ENCODE measurements at places on chromosomes 7 and 10. TPM values are rescaled to one million over a fixed set of nuclear protein-coding genes. Genes with fewer than 3 reads are reported as not detected.

- DNase-seq = no peak
- H3K27me3 ChIP-seq = no peaks in the 10 kb centered on the region
- no peak overlapping the region for H3K4me3 ChIP-seq
- H3K36me3 ChIP-seq = no peaks in the 10 kb centered on the region
These were observed 600.1 kb upstream of the AUTS2 start for GRCh38 chr7:68998136-68998535.

- no peaks in the 10 kb centered on the region for H3K36me3 ChIP-seq
- H3K4me3 ChIP-seq = no peak overlapping the region
- no peaks in the 10 kb centered on the region for H3K4me1 ChIP-seq
These were observed 155.2 kb upstream of the GNAI1 start for GRCh38 chr7:79979437-79979836.

DNA sequence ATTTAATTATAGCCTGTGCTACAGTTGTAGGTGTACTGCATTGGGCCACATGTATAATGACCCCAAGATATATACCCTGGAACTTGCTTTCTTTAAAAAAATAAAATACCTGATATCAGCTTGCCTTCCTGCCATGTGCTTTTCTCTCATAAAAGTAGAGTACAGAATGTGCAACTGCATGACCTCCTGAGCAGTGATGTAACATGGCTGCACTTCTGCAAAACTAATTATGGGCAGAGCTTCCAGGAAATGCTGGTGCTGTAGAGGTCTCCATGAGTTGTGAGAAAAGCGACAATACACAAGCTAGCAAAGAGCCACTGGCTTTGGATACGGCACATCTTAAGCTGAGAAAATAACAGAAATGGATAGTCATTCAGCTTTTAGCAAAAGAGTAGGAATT lies 6.5 kb upstream of the ERLIN1 start:
- no peaks in the 10 kb centered on the region for H3K27me3 ChIP-seq
- peaks cover 55% of the 10 kb centered on the region for H3K36me3 ChIP-seq
- no peak for DNase-seq
- no peak overlapping the region for H3K4me3 ChIP-seq
- no peaks in the 10 kb centered on the region for H3K4me1 ChIP-seq

- no peaks in the 10 kb centered on the region for H3K27me3 ChIP-seq
- DNase-seq = no peak
- no peak overlapping the region for H3K27ac ChIP-seq
These were observed 256.7 kb downstream of the SEMA3A start for GRCh38 chr7:83937930-83938329.

GRCh38 chr10:46538717-46539426 lies 17.6 kb downstream of the GPRIN2 start:
- H3K4me3 ChIP-seq = no peak overlapping the region
- H3K4me1 ChIP-seq = no peaks in the 10 kb centered on the region
- no peaks in the 10 kb centered on the region for H3K36me3 ChIP-seq
- H3K27me3 ChIP-seq = peaks cover 6% of the 10 kb centered on the region
- no peak for DNase-seq
- H3K27ac ChIP-seq = no peak overlapping the region

GRCh38 chr7:17103984-17104383 lies 194.5 kb upstream of the AHR start:
- no peaks in the 10 kb centered on the region for H3K36me3 ChIP-seq
- no peaks in the 10 kb centered on the region for H3K4me1 ChIP-seq
- H3K27me3 ChIP-seq = no peaks in the 10 kb centered on the region
- no peak for DNase-seq

GRCh38 chr7:1234881-1235500 lies 2.3 kb downstream of the UNCX start:
- peaks cover 97% of the 10 kb centered on the region for H3K27me3 ChIP-seq
- H3K27ac ChIP-seq = no peak overlapping the region
- DNase-seq = no peak
- H3K36me3 ChIP-seq = no peaks in the 10 kb centered on the region
- H3K4me1 ChIP-seq = no peaks in the 10 kb centered on the region

- H3K4me3 ChIP-seq = no peak overlapping the region
- no peak for DNase-seq
- H3K27ac ChIP-seq = no peak overlapping the region
- H3K36me3 ChIP-seq = no peaks in the 10 kb centered on the region
- H3K4me1 ChIP-seq = peaks cover 9% of the 10 kb centered on the region
- H3K27me3 ChIP-seq = no peaks in the 10 kb centered on the region
These were observed 12.2 kb downstream of the ATP6V0E2 start for GRCh38 chr7:149886018-149886415.

Gene PKD2L1
- total RNA-seq = 0.19 TPM

Gene FAM25G
- total RNA-seq = 1.2 TPM

Gene MRLN
- 0.47 TPM for total RNA-seq

Gene NKX2-3
- 0.05 TPM for total RNA-seq

Gene PNLIP
- 0.09 TPM for total RNA-seq

Measured in thymus (tissue), 14 donors.